ENCODE measurements at places on chromosomes 7 and 10.

GRCh38 chr7:117217106-117218035, 105.5 kb downstream of the WNT2 start:
- no peak for DNase-seq

DNA sequence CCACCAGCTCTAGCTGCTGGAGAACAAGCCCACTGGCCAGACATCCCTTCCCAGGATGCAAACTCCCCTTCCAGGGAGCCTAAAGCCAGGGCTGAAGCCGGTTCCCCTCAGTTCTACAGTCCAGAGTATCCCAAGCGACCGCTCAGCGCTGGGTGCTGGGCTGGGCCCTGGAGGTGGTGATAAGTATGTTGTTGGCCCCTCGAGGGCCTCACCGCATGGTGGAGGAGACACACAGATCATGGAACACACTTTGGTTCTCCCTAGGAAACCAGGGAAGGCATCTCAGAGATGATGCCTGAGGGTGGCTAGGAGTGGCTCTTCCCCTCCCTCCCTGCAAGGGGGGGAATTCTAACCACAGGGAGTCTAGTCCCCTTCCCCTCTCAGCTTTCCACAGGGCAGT, 4.4 kb downstream of the PODXL start:
- DNase-seq: no peak

DNA sequence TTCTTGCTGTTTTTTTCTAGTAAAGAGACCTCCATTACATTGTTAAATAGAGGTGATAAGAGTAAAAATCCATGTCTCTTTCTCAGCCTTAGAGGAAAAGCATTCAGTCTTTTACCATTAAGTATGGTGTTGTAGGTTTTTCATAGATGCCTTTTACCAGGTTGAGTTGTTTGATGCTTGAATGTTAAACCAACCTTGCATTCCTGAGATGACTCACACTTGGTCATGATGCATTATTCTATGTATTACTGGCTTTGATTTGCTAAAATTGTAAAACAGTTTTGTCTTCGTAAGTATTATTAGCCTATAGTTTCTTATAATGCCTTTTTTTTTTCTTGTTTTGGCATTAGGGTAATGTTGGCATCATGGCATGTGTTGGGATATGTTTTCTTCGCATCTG, 90.0 kb downstream of the ANKRD61 start:
- no peak for DNase-seq

GRCh38 chr7:47407821-47408674, 173.9 kb downstream of the TNS3 start:
- DNase-seq: no peak

GRCh38 chr7:28088901-28089714, 91.5 kb downstream of the JAZF1 start:
- DNase-seq: no peak

- DNase-seq: no peak
Measured at GRCh38 chr10:34183016-34183796, 631.9 kb downstream of the PARD3 start.

- no peak for DNase-seq
Measured at GRCh38 chr7:36971515-36972139, 247.3 kb upstream of the AOAH start.

- DNase-seq: no peak
Measured at GRCh38 chr10:49698679-49699078, 19.2 kb downstream of the C10orf53 start.

- no peak for DNase-seq
Measured at GRCh38 chr7:124912972-124913371, 16.7 kb downstream of the POT1 start.

GRCh38 chr10:44463511-44464121, 78.7 kb upstream of the CXCL12 start:
- no peak for DNase-seq

GRCh38 chr7:27208998-27209397, 9.1 kb upstream of the HOXA13 start:
- DNase-seq: no peak

DNA sequence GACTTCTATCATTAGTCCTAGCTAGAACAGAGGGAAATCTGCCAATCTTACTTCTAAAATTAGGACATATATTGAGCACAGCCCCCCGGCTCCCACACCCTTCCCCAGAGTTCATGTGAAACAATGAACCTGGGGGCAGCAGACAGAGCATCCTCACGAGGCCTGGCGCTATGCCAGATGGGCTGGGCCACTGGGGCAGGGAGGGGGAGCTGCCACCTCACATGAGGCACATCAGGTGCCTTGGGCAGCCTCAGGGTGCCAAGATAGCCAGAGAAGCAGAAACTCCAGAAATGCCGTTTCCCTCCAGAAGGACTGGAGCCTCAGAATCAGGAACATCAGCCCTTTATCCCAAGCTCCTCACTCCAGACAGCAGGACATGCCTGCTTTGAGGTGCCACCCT, 92.8 kb upstream of the LANCL2 start:
- no peak for DNase-seq

DNA sequence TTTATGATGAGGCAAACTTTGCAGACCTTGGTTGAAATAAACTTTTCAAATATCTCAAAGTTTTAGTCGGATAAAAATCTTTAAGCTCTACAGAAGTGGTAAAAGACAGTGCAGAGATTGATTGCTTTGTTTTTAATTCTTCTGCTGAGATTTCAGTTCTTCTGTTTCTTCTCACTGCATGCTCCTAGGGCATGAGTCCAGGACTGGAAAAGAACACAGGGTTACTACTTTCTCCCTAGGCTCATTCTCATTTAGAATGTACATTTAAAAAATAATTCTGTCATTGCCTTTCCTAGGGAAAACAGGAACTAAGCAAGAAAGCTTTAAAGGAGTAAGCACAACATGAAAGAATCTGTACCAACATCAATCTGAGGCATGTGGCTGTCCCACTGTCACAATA, 256.7 kb upstream of the DGKB start:
- no peak for DNase-seq

All from stimulated activated CD4-positive, alpha-beta T cell treated with anti-CD3 and anti-CD28 coated beads, Interleukin-1b, Interleukin-23, amount 100 ng/mL, for 24 hours (primary cell).